ENCODE measurements at places on chromosomes 2 and 18.

DNA sequence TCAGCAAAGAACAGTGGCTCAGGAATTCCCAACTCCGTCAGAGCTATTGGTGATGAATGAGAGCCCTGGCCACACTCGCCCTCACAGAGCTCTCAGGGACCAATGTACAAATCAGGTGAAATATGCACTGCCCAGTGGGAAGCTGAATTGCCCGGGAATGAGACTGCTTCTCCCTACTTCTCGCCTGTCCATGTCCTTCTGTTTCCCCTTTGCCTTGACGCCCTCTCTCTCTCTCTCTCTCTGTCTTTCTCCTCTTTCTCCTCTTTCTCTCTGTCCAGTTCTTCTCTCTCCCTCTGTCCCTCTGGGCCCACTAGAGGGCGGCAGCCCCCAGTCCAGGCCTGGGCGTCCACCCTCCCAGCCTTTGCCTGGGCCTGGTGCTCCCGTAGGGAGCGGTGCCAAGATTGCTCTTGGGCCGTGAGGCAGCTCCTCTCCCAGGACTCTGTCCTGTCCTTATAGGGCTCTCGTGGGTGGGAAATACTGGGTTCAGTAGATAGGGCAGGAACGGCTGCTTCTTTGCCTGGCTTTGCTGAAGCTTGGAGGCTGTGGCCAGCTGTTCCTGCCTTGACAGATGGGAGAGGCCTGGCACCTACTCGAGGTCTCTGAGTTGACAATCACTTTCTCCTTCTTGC lies 28.4 kb upstream of the PUM2 start:
- H3K4me1 ChIP-seq: no peaks in the 10 kb centered on the region
- no peak overlapping the region for H3K4me3 ChIP-seq
- H3K36me3 ChIP-seq: no peaks in the 10 kb centered on the region
- H3K27ac ChIP-seq: peak overlapping the region; percentile 57
- no peaks in the 10 kb centered on the region for H3K27me3 ChIP-seq

- no peaks in the 10 kb centered on the region for H3K36me3 ChIP-seq
- H3K4me1 ChIP-seq: peaks cover 5% of the 10 kb centered on the region
- no peak for DNase-seq
- peak overlapping the region; percentile 90 for H3K27ac ChIP-seq
- peak overlapping the region; percentile 97 for H3K4me3 ChIP-seq
- H3K27me3 ChIP-seq: no peaks in the 10 kb centered on the region
These were observed 1.5 kb downstream of the CAB39 start for GRCh38 chr2:230714136-230714480.

DNA sequence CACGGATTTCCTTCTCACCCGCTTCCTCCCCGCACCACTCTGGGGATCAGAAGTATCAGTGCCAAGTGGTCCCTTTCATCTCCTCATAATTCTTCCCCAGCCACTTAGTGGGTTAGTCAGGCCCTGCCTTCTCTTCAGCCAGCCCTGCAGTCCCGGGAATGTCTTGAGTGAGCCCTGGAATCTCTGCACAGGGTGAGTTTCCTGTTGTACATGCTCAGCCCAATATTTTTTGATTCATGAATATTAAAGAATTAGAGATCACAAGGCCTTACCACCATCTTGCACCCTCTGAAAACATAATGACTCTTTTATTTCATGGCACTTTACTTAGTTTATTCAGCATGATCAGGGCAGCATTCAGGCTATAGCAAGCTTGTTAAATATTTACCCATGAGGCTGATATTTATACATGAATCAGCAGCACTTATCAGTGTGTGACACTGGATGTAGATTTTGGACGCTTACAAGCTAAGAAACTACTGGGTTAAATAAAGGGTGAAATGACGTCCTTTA lies 159.4 kb upstream of the FOSL2 start:
- H3K4me3 ChIP-seq: no peak overlapping the region
- H3K4me1 ChIP-seq: no peaks in the 10 kb centered on the region
- peak overlapping the region; percentile 62 for H3K27ac ChIP-seq

GRCh38 chr2:4020153-4020552 lies 316.8 kb downstream of the DCDC2C start:
- no peaks in the 10 kb centered on the region for H3K27me3 ChIP-seq
- H3K4me1 ChIP-seq: no peaks in the 10 kb centered on the region
- no peaks in the 10 kb centered on the region for H3K36me3 ChIP-seq
- DNase-seq: no peak
- H3K27ac ChIP-seq: no peak overlapping the region
- no peak overlapping the region for H3K4me3 ChIP-seq

DNA sequence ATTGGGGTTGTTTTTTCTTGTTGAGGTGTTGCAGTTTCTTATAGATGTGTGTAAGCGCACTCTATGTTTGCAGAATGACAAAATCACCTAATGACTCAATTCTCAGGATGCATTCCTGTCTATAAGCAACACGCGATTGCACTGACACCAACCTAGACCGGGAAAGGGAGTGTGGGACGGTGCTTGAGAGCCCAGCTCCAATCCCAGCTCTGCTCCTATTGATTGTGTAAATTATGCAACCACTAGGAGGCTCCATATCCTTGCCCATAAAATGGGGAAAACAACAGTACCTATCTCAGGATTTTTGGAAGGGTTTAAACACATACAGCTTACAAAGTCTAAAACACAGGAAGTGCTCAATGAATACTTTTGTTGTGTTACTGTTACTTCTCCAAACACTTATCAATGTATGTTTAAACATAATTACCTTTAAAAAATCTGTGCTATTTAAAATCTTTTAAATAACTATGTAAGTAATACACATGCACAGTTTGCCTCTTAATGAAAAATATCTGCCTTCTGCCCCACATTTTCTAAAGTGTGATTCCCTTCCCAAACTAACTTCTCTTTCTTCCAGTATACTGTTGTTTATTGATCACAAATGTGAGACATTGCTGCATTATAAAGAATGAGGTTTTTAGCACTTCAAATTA lies 132.5 kb downstream of the SPHKAP start:
- H3K4me1 ChIP-seq: no peaks in the 10 kb centered on the region
- H3K4me3 ChIP-seq: no peak overlapping the region
- no peaks in the 10 kb centered on the region for H3K27me3 ChIP-seq
- no peak for DNase-seq

- DNase-seq: no peak
- H3K27ac ChIP-seq: no peak overlapping the region
- no peaks in the 10 kb centered on the region for H3K4me1 ChIP-seq
- H3K36me3 ChIP-seq: no peaks in the 10 kb centered on the region
- H3K27me3 ChIP-seq: no peaks in the 10 kb centered on the region
- H3K4me3 ChIP-seq: no peak overlapping the region
These were observed 12.9 kb upstream of the SLC1A4 start for GRCh38 chr2:64976276-64976675.

GRCh38 chr18:65852273-65852672 lies 101.5 kb downstream of the CDH7 start:
- no peak overlapping the region for H3K27ac ChIP-seq
- H3K36me3 ChIP-seq: no peaks in the 10 kb centered on the region
- no peaks in the 10 kb centered on the region for H3K27me3 ChIP-seq
- no peak for DNase-seq
- no peaks in the 10 kb centered on the region for H3K4me1 ChIP-seq
- no peak overlapping the region for H3K4me3 ChIP-seq

DNA sequence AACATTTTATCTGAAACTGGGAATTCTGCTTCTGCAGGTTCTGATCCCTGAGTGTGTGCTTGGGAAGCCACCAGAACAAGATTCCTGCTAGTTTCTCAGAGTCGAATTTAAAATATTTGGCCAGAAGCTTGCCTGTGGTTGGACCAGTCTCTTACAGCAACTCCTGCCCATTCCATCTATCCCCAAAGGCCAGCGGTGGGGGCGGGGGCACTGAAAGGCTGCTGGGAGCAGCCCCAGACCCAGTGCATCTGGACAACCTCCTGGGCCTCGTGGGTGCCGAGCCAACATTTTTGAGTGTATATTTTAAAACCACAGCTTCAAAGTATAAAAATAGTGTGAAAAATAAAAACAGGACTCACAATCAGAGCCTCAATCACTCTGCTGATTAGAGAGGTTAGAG lies 38.6 kb upstream of the ZFP36L2 start:
- peaks cover 11% of the 10 kb centered on the region for H3K4me1 ChIP-seq
- H3K4me3 ChIP-seq: peak overlapping the region; percentile 5
- peak overlapping the region; percentile 85 for H3K27ac ChIP-seq
- H3K36me3 ChIP-seq: no peaks in the 10 kb centered on the region
- peak; percentile 75 for DNase-seq

GRCh38 chr2:86017901-86018896 lies 87.5 kb downstream of the POLR1A start:
- no peak overlapping the region for H3K27ac ChIP-seq
- no peaks in the 10 kb centered on the region for H3K4me1 ChIP-seq
- peak; percentile 60 for DNase-seq
- H3K36me3 ChIP-seq: no peaks in the 10 kb centered on the region
- H3K27me3 ChIP-seq: no peaks in the 10 kb centered on the region

GRCh38 chr2:211371465-211371864 lies 815.1 kb downstream of the CPS1 start:
- no peaks in the 10 kb centered on the region for H3K27me3 ChIP-seq
- H3K27ac ChIP-seq: no peak overlapping the region
- DNase-seq: no peak
- no peaks in the 10 kb centered on the region for H3K4me1 ChIP-seq

DNA sequence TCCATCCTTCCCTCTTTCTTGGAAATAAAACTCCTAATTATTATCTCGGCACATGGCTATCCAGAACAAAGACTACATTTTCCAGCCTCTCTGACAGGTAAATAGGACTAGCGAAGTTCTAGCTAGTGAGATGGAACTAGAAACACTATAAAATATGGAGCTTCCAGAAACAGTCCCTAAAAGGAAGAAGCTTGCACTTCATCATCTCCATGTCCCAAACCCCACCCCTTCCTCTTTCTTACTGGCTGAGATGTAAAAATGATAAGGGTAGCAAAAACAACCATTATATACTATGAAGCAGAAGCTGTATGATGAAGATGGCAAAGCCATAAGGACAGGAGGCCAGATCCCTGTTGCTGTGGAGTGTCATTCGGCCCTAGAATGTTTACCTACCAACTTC lies 11.7 kb upstream of the ACTR2 start:
- no peaks in the 10 kb centered on the region for H3K27me3 ChIP-seq
- no peak overlapping the region for H3K27ac ChIP-seq
- DNase-seq: no peak

GRCh38 chr18:64403784-64404503 lies 255.1 kb upstream of the LINC00305 start:
- no peak for DNase-seq
- no peaks in the 10 kb centered on the region for H3K4me1 ChIP-seq
- no peaks in the 10 kb centered on the region for H3K27me3 ChIP-seq
- H3K4me3 ChIP-seq: no peak overlapping the region
- no peaks in the 10 kb centered on the region for H3K36me3 ChIP-seq

DNA sequence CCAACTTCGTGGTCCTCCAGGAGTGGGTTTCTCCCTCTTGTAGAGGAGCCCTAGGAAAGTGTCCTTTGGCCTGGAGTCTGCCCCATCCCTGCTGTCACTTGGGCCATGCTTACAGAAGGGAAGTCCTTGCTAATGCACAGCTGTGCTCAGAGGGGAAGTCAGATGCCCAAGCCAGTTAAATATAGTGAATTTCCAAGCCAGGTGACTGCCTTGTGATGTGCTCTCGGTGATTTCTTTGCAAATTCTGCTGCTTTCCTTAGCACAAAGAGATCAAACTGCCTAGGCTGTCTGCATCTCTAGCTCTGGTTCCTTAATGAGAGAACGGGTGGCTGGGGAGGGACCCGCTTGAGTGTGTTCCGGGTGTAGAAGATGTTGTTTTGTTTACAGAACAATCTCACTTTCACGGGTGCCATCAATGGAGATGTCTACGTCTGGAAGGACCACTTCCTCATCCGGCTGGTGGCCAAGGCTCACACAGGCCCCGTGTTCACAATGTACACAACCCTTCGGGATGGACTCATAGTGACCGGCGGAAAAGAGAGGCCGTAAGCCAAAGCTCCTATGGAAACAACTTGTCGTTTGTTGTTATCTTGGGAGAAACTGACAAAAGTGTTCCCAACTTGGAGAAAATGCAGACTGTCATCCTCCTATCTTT lies 91.4 kb downstream of the RTN4 start:
- no peaks in the 10 kb centered on the region for H3K27me3 ChIP-seq
- no peaks in the 10 kb centered on the region for H3K36me3 ChIP-seq
- no peak overlapping the region for H3K4me3 ChIP-seq
- DNase-seq: no peak

GRCh38 chr18:61587865-61588264 lies 254.6 kb downstream of the CDH20 start:
- no peaks in the 10 kb centered on the region for H3K27me3 ChIP-seq
- H3K4me1 ChIP-seq: no peaks in the 10 kb centered on the region
- H3K27ac ChIP-seq: peak overlapping the region; percentile 1
- no peaks in the 10 kb centered on the region for H3K36me3 ChIP-seq
- H3K4me3 ChIP-seq: no peak overlapping the region
- no peak for DNase-seq

- no peaks in the 10 kb centered on the region for H3K36me3 ChIP-seq
- no peaks in the 10 kb centered on the region for H3K27me3 ChIP-seq
- no peaks in the 10 kb centered on the region for H3K4me1 ChIP-seq
- no peak for DNase-seq
These were observed 18.6 kb upstream of the PEX13 start for GRCh38 chr2:60998628-60999545.

GRCh38 chr2:88530081-88530480 lies 77.6 kb upstream of the FOXI3 start:
- no peaks in the 10 kb centered on the region for H3K36me3 ChIP-seq
- no peaks in the 10 kb centered on the region for H3K27me3 ChIP-seq
- no peak overlapping the region for H3K4me3 ChIP-seq
